ENCODE measurements at places on chromosomes 5 and 9. TPM values are rescaled to one million over a fixed set of nuclear protein-coding genes. Genes with fewer than 3 reads are reported as not detected.

GRCh38 chr9:128406848-128407391 lies 13.7 kb upstream of the CERCAM start:
- H3K36me3 ChIP-seq = no peaks in the 10 kb centered on the region
- peaks cover 25% of the 10 kb centered on the region for H3K4me1 ChIP-seq
- H3K27ac ChIP-seq = peak overlapping the region; percentile 39
- no peak overlapping the region for H3K4me3 ChIP-seq
- H3K27me3 ChIP-seq = peaks cover 23% of the 10 kb centered on the region

- no peak for DNase-seq
- H3K27me3 ChIP-seq = no peaks in the 10 kb centered on the region
- peaks cover 53% of the 10 kb centered on the region for H3K36me3 ChIP-seq
- H3K4me3 ChIP-seq = peak overlapping the region; percentile 95
- H3K27ac ChIP-seq = peak overlapping the region; percentile 99
- peaks cover 38% of the 10 kb centered on the region for H3K4me1 ChIP-seq
These were observed 3.6 kb downstream of the SMC5 start for GRCh38 chr9:70262366-70262765.

DNA sequence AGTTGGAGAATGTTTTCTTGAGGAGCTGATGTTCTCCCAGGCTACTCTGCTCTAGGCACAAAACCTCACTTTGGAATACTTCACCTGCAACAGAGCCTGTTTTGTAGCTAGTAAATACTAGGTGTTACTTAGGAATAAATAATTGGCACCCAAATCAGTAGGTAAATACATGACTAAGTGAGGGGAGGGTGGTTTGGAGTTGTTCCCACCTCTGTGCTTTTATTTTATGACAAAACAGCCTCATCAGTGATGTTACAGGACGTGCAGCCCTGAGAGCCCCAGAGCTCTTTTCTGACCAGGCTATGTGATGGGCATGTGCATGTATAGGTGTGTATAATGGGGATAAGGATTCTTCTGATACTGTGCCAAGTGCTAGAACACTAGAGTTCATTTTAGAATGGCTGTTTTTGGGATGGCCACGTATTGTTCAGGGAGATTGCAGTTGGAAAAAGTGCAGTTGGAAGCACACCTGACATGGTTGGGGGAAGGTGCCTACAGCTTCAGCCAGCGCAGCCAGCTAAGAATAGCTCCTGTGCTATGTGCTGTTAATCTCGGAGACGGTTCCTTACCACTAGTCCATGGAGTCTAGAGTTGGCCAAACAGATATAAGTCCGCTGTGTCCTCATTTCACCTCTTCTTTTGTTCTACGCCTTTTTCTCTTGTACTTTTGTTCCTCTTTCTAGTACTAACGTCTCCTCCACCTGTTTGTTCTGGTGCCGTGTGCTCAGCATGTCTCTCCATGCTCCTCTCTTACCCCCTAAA lies 284.7 kb downstream of the FANCC start:
- H3K36me3 ChIP-seq = peaks cover 32% of the 10 kb centered on the region
- H3K4me3 ChIP-seq = peak overlapping the region; percentile 48
- H3K27me3 ChIP-seq = no peaks in the 10 kb centered on the region

DNA sequence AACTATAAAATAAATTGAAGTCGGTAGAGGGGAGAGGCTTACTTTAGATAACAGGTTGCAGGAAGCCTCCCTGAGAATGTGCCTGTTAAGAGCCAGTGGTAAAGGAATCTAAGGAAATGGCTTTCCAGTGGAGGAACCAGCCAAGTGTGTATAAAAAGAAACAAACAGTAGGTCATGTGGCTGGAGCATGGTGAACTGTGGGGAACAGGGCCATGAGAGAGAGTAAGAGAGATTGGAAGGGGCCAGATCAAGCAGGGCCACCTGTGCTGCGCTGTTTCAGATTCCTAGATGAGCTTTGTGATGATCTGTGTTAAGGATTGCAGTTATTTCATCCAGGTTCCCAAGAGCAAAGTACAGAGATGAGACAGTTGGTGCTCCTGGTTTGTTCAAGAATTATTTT lies 152.7 kb upstream of the SGCD start:
- no peaks in the 10 kb centered on the region for H3K27me3 ChIP-seq
- no peaks in the 10 kb centered on the region for H3K36me3 ChIP-seq
- no peak overlapping the region for H3K4me3 ChIP-seq
- no peak overlapping the region for H3K27ac ChIP-seq
- no peak for DNase-seq
- peaks cover 2% of the 10 kb centered on the region for H3K4me1 ChIP-seq

- peak overlapping the region; percentile 82 for H3K27ac ChIP-seq
- H3K4me3 ChIP-seq = peak overlapping the region; percentile 82
- DNase-seq = peak; percentile 78
- H3K4me1 ChIP-seq = peaks cover 50% of the 10 kb centered on the region
- H3K27me3 ChIP-seq = no peaks in the 10 kb centered on the region
These were observed 305.8 kb downstream of the PDE4D start for GRCh38 chr5:59587489-59588337.

DNA sequence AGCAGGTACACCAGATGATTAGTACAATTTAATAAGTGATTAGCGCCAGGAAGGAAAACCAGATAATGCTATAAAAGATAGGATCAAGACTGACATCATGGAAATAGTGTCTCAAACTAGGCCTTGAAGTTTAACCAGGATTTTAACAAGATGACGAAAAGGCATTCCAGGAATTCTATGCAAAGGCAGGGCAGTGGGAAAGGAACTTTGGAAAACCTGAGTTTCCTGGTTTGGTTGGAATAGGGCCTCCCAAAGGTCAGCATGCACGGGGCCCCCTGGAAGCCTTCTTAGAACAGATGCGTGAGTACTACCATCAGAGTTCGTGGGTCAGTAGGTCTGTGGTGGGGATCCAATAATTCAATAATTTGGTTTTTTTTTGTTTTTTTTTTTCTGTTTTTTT lies 935.2 kb upstream of the DMAC1 start:
- H3K4me1 ChIP-seq = peaks cover 39% of the 10 kb centered on the region
- H3K27ac ChIP-seq = no peak overlapping the region
- peaks cover 11% of the 10 kb centered on the region for H3K36me3 ChIP-seq

The CA9 gene
- total RNA-seq = not detected

The CERCAM gene
- total RNA-seq = 47.3 TPM

The PLCXD3 gene
- total RNA-seq = 7.4 TPM
